ENCODE measurements at places on chromosomes 16 and 17.

GRCh38 chr17:50890675-50891516, 24.7 kb upstream of the TOB1 start:
- no peak for DNase-seq

DNA sequence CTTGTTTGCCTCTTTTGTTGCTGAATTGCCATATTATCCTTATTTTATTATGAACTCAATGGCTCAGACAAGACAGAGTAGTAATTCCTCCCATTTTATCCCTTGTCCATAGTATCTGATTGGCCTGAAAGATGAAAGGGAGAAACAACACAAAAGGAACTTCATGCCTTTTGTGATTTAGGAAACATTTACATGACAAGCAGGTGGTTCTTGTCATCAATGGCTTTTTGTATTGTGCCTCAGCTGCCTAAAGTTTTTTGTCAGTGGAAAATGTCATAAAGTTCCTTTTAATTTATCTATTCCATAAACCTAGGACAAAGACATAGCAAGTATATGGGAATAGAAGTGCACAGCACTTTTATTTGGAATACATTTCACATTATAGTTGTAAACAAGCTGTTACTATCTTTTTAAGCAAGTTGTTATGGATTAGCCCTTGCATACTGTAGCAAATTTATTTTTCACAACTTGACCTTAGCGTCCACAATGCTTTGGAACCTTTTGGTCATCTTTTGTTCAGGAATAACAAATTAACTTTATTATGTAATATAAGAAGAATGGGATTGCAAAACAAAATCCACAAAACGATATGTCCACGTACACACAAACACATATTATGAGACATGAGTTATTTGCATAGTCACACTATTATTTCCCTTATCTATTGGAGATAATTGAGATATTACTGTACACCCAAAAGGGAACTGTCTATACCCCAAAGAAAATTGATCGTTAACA, 12.4 kb upstream of the MPHOSPH6 start:
- no peak for DNase-seq

- no peak for DNase-seq
These were observed 28.4 kb upstream of the HLF start for GRCh38 chr17:55236316-55236715.

DNA sequence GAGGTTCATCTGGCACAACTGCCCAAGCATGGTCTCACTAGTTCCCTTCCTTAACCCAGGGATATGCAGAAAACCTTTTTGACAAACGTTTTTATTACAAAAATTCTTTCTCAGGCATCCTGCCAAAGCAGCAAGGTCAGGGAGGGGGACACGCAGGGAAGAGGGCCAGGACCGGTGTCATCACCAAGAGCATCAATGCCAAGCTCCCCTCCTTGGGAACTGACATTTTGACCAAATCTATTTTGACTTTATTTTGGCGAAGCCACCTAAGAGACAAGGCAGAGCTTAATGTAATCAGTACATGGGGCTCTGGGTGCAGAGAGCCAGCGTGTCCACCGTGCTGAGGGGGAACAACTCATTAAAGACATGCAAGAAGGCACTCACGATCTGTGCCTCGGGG, 265.2 kb downstream of the CBLN1 start:
- no peak for DNase-seq

DNA sequence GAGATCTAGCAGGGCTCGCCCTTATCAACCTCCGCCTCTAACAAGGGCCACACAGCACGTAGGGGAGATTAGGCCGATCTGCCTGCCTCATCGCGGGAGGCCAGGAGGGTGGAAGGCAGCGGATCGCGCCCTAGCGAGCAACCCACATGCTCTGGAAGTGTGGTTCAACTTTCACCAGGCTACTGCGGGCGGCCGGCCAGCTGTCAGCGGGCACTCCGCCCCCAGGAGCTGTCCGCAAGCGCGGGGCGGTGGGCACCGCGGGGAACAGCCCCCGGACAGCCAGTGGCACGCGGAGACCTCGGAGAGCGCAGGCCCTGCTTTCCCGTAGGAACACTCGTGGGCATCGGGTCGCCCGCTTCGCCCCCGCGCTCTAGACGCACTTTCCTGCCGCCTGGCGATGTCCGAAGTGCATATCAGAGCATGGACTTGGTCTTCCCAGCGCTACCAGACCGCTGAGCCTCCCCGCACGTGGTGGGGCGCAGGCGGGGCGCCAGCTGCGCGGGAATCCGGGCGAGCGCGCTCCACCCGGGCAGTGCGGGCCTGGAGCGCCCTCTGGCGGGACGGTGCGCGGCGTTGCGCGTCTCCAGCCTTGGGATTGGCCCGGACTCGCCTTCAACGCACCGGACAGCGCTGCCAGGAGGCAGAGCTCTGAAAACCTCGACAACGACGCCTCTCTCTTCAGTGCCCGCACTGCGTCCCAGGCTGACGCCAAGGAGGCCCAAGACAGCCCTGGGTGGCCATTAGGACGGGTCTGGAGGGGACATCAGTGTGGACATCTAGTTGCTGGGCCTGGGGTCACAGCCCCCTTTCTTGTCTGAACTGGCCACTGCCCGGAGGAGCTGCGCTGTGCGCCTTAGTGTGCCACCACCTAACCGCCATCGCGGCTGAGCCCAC, 3.6 kb upstream of the ZNHIT3 start:
- peak; percentile 80 for DNase-seq

- no peak for DNase-seq
These were observed 14.2 kb upstream of the SLC6A2 start for GRCh38 chr16:55641430-55642056.

DNA sequence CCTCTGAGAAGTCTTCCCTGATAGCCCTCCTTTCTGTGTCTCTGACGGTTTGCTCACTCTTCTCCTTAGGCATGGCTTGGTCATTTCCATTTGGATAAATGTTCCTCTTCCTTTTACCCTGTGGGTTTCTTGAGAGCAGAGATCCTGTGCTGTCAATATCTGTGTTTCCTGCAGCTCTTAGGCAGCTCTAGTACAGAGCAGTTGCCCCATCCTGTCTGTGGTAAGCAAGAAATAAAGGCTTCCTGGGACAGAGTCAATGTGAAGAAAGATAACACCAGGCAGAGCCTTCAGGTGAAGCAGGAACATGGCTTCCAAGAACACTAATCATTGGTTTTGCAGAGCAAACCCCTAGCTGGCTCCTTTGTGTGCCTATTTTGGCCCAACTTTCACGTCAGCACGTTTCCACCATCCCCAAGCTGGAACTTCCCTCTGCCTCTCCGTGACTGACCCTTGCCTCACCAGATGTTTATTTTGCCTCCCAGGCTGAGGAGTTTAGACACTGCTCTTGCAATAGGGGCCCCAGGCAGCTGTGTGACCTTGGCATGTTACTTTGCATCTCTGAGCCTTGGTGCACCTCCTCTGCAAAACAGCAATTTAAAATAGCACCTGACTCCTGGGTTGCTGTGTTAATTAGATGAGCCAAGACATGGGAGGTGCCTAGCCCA, 49.6 kb upstream of the SIAH1 start:
- no peak for DNase-seq
